Heart left ventricle (tissue), 16 donors: ENCODE measurements at places on chromosomes 11 and 22. TPM values are rescaled to one million over a fixed set of nuclear protein-coding genes. Genes with fewer than 3 reads are reported as not detected.

GRCh38 chr11:202490-202889 lies 4.7 kb downstream of the BET1L start:
- DNase-seq, result no peak

- DNase-seq, result no peak
Observed at GRCh38 chr22:29987137-29987536, 93.1 kb upstream of the HORMAD2 start.

- DNase-seq, result no peak
Observed at GRCh38 chr11:961921-962320, 36.3 kb downstream of the AP2A2 start.

- DNase-seq, result no peak
Observed at GRCh38 chr11:73381589-73381988, 5.4 kb downstream of the RELT start.

- no peak for DNase-seq
Observed at GRCh38 chr11:44601471-44602370, 36.3 kb downstream of the CD82 start.

- no peak for DNase-seq
Observed at GRCh38 chr11:69906453-69906907, 87.3 kb upstream of the FGF3 start.

GRCh38 chr11:27363576-27364117 lies 632 bp upstream of the CCDC34 start:
- DNase-seq, result no peak

DNA sequence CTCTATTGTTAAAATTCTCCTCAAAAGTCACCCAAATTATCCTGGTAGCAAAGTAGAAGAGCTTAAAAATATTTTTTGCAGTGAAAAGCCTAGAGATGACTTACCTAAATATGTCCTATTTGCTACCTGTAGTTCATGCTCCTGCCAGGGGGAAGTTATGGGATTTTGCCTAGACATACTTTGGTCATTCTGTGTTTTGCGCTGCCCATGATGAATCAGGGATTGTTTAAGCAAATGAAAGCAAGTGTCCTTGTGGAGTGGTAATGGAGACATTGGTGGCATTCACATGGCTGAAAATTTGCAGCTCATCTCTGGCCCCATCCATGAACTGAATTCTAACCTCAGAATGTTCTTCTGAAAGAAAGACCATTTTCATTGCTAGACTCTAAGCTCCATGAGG lies 14.6 kb upstream of the SESN3 start:
- no peak for DNase-seq

- no peak for DNase-seq
Observed at GRCh38 chr11:108218455-108218854, 4.0 kb downstream of the NPAT start.

The LDHAL6A gene
- not detected for polyA plus RNA-seq

The PVALB gene
- not detected for polyA plus RNA-seq

The SERHL2 gene
- 3.4 TPM for polyA plus RNA-seq

The ANO9 gene
- polyA plus RNA-seq, result 0.19 TPM
